ENCODE measurements at places on chromosomes 6 and 20. TPM values are rescaled to one million over a fixed set of nuclear protein-coding genes. Genes with fewer than 3 reads are reported as not detected.

DNA sequence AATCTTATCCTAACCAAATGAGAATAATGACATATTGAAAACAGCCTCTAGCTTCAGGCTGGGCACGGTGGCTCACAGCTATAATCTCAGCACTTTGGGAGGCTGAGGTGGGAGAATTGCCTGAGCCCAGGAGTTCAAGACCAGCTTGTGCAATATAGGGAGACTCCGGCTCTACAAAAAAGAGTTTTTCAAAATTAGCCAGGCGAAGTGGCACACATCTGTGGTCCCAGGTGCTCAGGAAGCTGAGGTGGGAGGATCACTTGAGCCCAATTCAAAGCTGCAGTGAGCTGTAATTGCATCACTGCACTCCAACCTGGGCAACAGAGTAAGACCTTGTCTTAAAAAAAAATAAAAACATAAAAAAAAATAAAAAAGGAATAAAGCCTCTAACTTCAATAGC lies 4.7 kb downstream of the TUBB2A start:
- no peaks in the 10 kb centered on the region for H3K36me3 ChIP-seq
- H3K27me3 ChIP-seq = no peaks in the 10 kb centered on the region
- no peak overlapping the region for H3K4me3 ChIP-seq
- H3K27ac ChIP-seq = no peak overlapping the region
- no peaks in the 10 kb centered on the region for H3K4me1 ChIP-seq

DNA sequence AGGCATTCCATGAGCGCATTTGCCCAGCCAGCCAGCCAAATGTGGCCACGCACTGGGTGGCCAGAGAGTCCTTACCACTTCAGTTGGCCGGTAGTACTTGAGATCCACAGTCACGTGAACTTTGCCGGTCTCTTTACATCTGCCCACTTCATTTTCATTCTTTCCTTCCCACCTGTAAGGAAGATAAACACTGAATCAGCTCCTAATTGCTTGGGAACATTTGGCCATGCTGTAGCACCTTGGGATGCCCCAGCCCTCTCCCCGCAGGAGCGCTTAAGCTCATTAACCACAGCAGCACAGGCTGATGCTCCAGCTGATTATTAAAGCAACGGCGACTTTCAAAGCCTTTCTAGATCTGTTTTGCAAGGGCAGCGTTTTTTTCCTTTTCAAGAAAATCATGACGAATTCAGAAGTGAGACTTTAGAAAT lies 116.6 kb downstream of the FOXC1 start:
- no peaks in the 10 kb centered on the region for H3K4me1 ChIP-seq
- H3K27ac ChIP-seq = no peak overlapping the region
- no peaks in the 10 kb centered on the region for H3K36me3 ChIP-seq
- no peak for DNase-seq
- no peaks in the 10 kb centered on the region for H3K27me3 ChIP-seq
- no peak overlapping the region for H3K4me3 ChIP-seq

DNA sequence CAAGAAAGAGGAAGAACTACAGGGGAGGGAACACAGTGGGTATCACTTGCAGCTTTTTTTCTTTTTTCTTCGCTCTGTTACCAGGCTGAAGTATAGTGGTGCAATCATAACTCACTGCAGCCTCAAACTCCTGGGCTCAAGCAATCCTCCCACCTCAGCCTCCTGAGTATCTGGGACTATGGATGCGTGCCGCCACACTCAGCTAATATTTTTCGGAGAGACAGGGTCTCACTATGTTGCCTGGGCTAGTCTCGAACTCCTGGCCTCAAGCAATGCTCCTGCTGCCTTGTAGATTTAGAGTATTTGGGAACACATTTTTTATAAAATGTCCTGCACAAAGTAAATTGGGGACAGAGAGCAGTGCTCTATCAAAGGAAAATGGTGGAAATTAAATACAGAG lies 28.3 kb downstream of the PARD6B start:
- DNase-seq = no peak
- H3K36me3 ChIP-seq = no peaks in the 10 kb centered on the region
- H3K4me1 ChIP-seq = no peaks in the 10 kb centered on the region
- no peaks in the 10 kb centered on the region for H3K27me3 ChIP-seq
- no peak overlapping the region for H3K4me3 ChIP-seq
- no peak overlapping the region for H3K27ac ChIP-seq

DNA sequence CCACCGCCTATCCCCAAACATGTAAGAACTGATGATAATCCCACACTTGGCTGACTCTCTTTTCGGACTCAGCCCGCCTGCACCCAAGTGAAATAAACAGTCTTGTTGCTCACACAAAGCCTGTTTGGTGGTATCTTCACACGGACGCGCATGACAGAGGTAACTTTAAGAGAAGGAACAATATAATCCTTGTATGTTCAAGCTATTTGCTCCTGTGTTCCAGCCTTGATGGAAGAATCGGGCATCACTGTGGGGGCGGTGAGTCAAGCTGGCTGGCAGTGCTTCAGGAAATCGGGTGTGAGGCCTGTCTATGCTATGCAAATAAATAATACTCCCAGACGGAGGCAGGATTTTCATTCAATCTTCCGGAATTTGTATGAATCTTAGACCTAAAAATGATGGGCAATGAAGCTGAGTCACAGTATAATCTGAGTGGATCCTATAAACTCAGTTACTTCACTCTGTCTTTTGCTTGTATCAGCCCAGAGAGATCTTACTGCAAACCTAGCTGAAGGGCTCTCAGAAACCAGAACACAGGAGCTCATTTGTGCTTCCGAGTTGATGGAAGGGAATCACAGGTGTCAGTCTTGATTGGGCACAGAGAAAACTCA lies 45.2 kb upstream of the NT5E start:
- no peak overlapping the region for H3K4me3 ChIP-seq
- H3K27me3 ChIP-seq = no peaks in the 10 kb centered on the region
- H3K4me1 ChIP-seq = no peaks in the 10 kb centered on the region
- H3K36me3 ChIP-seq = no peaks in the 10 kb centered on the region

DNA sequence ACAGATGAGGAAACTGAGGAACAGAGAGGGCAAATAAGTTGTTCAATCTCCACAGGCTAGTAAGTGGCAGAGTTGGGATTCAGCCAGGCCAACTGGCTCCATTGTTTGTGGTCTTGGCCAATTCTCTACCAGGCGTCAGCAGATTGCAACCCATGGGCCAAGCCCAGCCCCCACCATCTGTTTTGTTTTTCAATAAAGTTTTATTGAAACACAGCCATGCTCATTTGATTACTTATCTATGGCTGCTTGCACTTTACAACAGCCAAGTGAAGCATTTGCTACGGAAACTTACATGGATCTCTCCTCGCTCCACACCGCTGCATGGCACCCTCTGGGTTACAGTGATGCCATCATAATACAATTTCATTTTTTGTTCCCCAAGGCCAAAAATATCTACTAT lies 90.8 kb downstream of the ZNF217 start:
- no peaks in the 10 kb centered on the region for H3K27me3 ChIP-seq
- H3K36me3 ChIP-seq = no peaks in the 10 kb centered on the region
- no peaks in the 10 kb centered on the region for H3K4me1 ChIP-seq
- H3K4me3 ChIP-seq = no peak overlapping the region
- DNase-seq = no peak
- H3K27ac ChIP-seq = no peak overlapping the region

GRCh38 chr6:65646544-65646943 lies 60.5 kb downstream of the EYS start:
- H3K4me3 ChIP-seq = no peak overlapping the region
- H3K4me1 ChIP-seq = no peaks in the 10 kb centered on the region
- DNase-seq = no peak
- no peak overlapping the region for H3K27ac ChIP-seq
- no peaks in the 10 kb centered on the region for H3K36me3 ChIP-seq

DNA sequence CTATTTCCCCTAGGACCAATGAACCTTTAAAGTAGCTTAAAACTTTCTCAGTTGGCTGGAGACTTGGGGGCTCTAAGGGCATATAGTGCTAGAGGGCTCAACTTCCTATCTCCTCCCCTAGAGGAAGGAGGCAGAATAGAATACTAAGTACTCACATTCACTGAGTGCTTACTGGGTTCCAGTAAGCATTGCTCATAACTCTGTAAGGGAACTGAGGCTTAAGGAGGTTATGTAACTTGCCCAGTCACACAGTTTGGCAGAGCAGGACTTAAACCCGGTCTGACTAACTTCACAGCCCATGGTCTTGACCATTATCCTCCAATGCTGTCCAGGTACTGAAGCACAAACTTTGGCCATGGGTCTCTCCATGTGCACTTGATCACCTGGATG lies 12.5 kb downstream of the SESN1 start:
- H3K4me1 ChIP-seq = no peaks in the 10 kb centered on the region
- no peaks in the 10 kb centered on the region for H3K36me3 ChIP-seq
- DNase-seq = no peak
- no peak overlapping the region for H3K27ac ChIP-seq
- H3K27me3 ChIP-seq = no peaks in the 10 kb centered on the region
- no peak overlapping the region for H3K4me3 ChIP-seq

- no peak overlapping the region for H3K27ac ChIP-seq
- no peak overlapping the region for H3K4me3 ChIP-seq
- no peak for DNase-seq
Observed at GRCh38 chr6:21109391-21110178, 484.0 kb upstream of the SOX4 start.

GRCh38 chr6:94862112-94862511 lies 715.2 kb upstream of the MANEA start:
- H3K27ac ChIP-seq = no peak overlapping the region
- H3K4me1 ChIP-seq = no peaks in the 10 kb centered on the region
- H3K27me3 ChIP-seq = no peaks in the 10 kb centered on the region
- no peaks in the 10 kb centered on the region for H3K36me3 ChIP-seq
- H3K4me3 ChIP-seq = no peak overlapping the region
- DNase-seq = no peak

GRCh38 chr6:148866657-148867268 lies 119.9 kb downstream of the UST start:
- H3K36me3 ChIP-seq = no peaks in the 10 kb centered on the region
- no peak for DNase-seq
- no peaks in the 10 kb centered on the region for H3K4me1 ChIP-seq
- H3K27me3 ChIP-seq = no peaks in the 10 kb centered on the region
- no peak overlapping the region for H3K27ac ChIP-seq

- no peak overlapping the region for H3K4me3 ChIP-seq
- no peak overlapping the region for H3K27ac ChIP-seq
- no peaks in the 10 kb centered on the region for H3K36me3 ChIP-seq
Observed at GRCh38 chr6:154648188-154648887, 84.9 kb upstream of the SCAF8 start.

GRCh38 chr6:73548458-73549446 lies 27.9 kb upstream of the EEF1A1 start:
- H3K4me1 ChIP-seq = no peaks in the 10 kb centered on the region
- DNase-seq = no peak
- H3K27ac ChIP-seq = no peak overlapping the region
- H3K4me3 ChIP-seq = no peak overlapping the region
- no peaks in the 10 kb centered on the region for H3K36me3 ChIP-seq

GRCh38 chr6:145367149-145367548 lies 368.2 kb downstream of the EPM2A start:
- H3K4me3 ChIP-seq = no peak overlapping the region
- no peak for DNase-seq
- no peak overlapping the region for H3K27ac ChIP-seq
- no peaks in the 10 kb centered on the region for H3K4me1 ChIP-seq

DNA sequence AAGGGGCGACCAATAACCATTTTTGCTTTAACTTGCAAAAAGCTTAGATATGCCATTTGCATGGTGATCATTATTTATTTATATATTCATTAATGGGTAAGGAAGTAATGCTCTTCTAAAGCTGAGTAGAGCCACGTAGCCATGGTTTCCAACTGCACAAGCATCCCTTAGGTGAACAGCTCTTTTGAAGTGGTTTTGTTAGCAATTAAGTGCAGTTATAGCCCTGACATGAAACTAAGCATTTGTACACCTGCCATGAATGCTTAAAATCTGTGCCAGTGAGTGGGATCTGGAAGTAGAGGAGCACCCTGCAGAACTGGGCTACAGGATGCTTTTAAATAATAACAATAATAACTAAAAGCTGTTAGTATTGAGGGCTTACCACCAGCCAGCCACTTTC lies 19.1 kb downstream of the TRAF3IP2 start:
- H3K27ac ChIP-seq = no peak overlapping the region
- peaks cover 7% of the 10 kb centered on the region for H3K4me1 ChIP-seq
- no peak for DNase-seq
- no peaks in the 10 kb centered on the region for H3K36me3 ChIP-seq

GRCh38 chr6:86943819-86944407 lies 6.6 kb downstream of the HTR1E start:
- H3K4me1 ChIP-seq = no peaks in the 10 kb centered on the region
- no peaks in the 10 kb centered on the region for H3K27me3 ChIP-seq
- no peak for DNase-seq
- H3K27ac ChIP-seq = no peak overlapping the region
- no peaks in the 10 kb centered on the region for H3K36me3 ChIP-seq

DNA sequence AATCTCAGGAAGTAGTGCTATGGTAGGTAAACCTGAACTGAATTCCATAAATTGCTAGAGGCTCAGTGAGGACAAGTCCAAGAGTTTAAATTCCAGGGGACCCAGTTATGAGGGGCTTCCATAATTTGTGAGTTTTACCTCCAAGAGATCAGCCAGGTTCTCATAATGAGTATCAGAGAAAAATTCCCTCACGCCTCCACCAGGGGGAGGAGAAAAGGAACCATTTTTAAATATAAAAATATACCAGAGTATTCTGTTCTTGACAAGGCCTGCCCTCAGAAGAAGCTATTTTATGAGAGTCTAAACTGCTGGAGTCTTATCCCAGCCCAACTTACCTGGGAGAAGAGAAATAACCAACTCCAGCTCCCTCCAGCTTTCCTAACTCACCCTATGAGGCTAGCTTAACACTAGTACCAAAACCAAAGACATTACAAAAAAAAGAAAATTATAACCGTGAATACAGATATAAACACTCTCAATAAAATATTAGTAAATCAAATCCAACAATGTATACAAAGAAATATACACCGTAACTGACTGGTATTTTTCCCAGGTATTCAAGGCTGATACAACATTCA lies 158.7 kb downstream of the TFAP2A start:
- no peaks in the 10 kb centered on the region for H3K4me1 ChIP-seq
- no peak for DNase-seq
- no peak overlapping the region for H3K4me3 ChIP-seq
- H3K36me3 ChIP-seq = no peaks in the 10 kb centered on the region
- H3K27me3 ChIP-seq = no peaks in the 10 kb centered on the region

Gene GSTA3
- total RNA-seq = not detected

Gene GRM4
- total RNA-seq = not detected

Gene NMBR
- not detected for total RNA-seq

Gene PHACTR3
- total RNA-seq = not detected

Gene PTK7
- 1.6 TPM for total RNA-seq

Gene HTR1E
- not detected for total RNA-seq

Gene GTSF1L
- total RNA-seq = not detected

Gene CABLES2
- total RNA-seq = 8.6 TPM

Gene PTCHD4
- total RNA-seq = not detected

Gene PI16
- total RNA-seq = 0.37 TPM

Data from CD8-positive, alpha-beta memory T cell (primary cell).